Caco-2 (cell line): ENCODE measurements at places on chromosomes 2 and 18. TPM values are rescaled to one million over a fixed set of nuclear protein-coding genes. Genes with fewer than 3 reads are reported as not detected.
A peak's percentile ranks its signal among the peaks of the same experiment; 100 is the strongest.

GRCh38 chr2:109690822-109691541 is 76.8 kb downstream of the SOWAHC start:
- H3K27ac ChIP-seq: peak overlapping the region; percentile 86
- no peaks in the 10 kb centered on the region for H3K27me3 ChIP-seq
- H3K36me3 ChIP-seq: no peaks in the 10 kb centered on the region
- H3K4me1 ChIP-seq: peaks cover 61% of the 10 kb centered on the region
- DNase-seq: peak; percentile 95

DNA sequence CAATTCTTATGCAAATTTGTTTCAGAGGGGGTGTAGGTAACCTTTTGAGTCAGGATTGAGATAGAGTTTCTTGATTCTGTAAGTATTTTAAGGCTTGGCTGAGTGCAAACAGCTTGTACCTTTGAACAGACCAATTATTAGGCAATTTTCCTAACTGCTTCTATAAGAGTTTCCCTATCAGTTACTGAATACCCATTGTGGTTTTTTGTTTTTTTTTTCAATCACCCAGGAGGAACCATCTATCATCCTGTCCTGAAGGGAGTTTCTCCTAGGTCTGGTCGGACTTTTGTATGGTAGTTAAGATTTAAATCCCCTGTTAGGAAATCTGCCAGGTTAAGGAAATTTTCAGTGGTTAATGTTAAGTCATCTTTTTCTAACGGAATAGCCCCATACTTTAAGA is 319.4 kb upstream of the SLC39A10 start:
- no peak for DNase-seq
- no peaks in the 10 kb centered on the region for H3K27me3 ChIP-seq
- H3K36me3 ChIP-seq: no peaks in the 10 kb centered on the region
- H3K4me3 ChIP-seq: no peak overlapping the region

DNA sequence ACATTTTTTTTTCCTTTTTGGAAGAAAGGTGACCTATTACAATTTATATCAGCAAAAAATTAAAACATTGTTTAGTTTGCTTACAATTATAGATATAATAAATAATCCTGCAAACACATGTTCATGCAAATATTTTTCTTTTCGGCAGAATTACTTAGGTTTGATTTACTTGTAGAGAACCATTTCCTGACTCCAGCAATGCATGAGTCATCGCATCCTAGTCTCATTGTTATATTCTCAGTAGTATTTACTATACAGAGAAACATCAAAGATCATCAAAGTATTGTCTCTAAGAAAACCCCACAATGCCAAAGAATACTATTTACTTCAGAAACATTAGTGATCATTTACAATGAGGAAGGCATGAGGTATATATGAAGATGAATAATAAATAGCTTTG is 40.4 kb upstream of the MTIF2 start:
- H3K27ac ChIP-seq: no peak overlapping the region
- H3K27me3 ChIP-seq: no peaks in the 10 kb centered on the region
- no peak overlapping the region for H3K4me3 ChIP-seq
- H3K4me1 ChIP-seq: no peaks in the 10 kb centered on the region
- no peak for DNase-seq

GRCh38 chr2:96912346-96913116 is 42.7 kb upstream of the SEMA4C start:
- no peak for DNase-seq
- H3K4me3 ChIP-seq: no peak overlapping the region
- no peaks in the 10 kb centered on the region for H3K27me3 ChIP-seq
- no peaks in the 10 kb centered on the region for H3K36me3 ChIP-seq

DNA sequence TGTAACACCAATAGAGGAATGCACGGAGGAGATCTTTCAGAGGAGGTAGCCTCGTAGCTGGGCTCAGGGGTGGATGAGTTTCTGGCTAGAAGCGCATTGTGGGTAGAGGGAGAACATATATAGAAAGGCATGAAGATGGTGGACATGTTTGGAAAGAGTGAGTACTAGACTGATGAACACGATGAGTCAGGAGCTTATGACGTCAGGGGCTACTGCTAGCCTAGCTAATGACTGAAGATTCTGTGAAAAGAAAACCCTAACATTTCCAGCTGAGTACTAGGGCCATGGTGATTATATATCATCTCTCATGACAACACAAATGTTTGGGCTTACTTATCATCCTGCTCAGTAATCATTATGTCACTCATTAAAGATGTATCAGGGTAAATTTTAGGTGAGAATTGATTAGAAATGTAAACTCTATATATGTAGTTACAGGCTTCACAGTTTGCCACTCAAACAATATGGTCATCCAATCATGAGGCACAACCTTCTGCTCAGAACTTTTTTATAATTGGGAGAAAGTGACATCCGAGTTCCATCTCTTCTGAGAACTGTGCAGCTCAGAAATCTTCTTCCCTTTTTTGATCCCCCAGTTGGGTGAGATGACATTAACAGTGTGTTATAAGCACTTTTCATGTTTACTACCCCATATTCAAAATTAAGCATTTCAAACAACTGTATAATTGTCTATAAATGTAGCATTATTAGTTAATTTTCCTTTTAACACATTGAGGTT is 22.2 kb upstream of the IL1RN start:
- no peaks in the 10 kb centered on the region for H3K27me3 ChIP-seq
- H3K4me3 ChIP-seq: no peak overlapping the region
- no peaks in the 10 kb centered on the region for H3K36me3 ChIP-seq
- peaks cover 5% of the 10 kb centered on the region for H3K4me1 ChIP-seq

GRCh38 chr2:84719434-84719833 is 161.4 kb downstream of the TRABD2A start:
- H3K27ac ChIP-seq: no peak overlapping the region
- H3K27me3 ChIP-seq: no peaks in the 10 kb centered on the region
- no peak overlapping the region for H3K4me3 ChIP-seq
- H3K4me1 ChIP-seq: no peaks in the 10 kb centered on the region
- H3K36me3 ChIP-seq: no peaks in the 10 kb centered on the region

GRCh38 chr2:18708203-18708715 is 118.9 kb upstream of the NT5C1B start:
- H3K27me3 ChIP-seq: no peaks in the 10 kb centered on the region
- H3K27ac ChIP-seq: no peak overlapping the region
- no peaks in the 10 kb centered on the region for H3K36me3 ChIP-seq
- no peaks in the 10 kb centered on the region for H3K4me1 ChIP-seq
- no peak overlapping the region for H3K4me3 ChIP-seq

DNA sequence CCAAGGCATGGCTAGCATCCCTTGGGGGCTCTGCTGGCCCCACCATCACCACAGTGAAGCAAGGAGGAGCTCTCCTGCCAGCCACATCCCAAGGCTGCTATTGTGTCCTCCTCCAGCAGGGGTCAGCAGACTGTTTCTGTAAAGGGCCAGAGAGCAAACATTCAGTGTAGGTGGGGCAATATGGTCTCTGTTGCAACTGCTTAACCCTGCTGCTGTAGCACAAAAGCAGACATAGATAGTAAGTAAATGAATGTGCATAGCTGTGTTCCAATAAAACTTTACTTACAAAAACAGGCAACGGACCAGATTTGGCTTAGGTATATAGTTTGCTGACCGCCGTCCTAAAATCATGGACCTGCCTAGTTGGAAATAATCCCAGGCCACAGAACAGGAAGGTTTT is 36.4 kb upstream of the ZBTB7C start:
- no peaks in the 10 kb centered on the region for H3K4me1 ChIP-seq
- peak; percentile 71 for DNase-seq
- no peaks in the 10 kb centered on the region for H3K27me3 ChIP-seq
- no peaks in the 10 kb centered on the region for H3K36me3 ChIP-seq
- no peak overlapping the region for H3K4me3 ChIP-seq

GRCh38 chr2:153074207-153074606 is 355.8 kb downstream of the ARL6IP6 start:
- H3K27me3 ChIP-seq: no peaks in the 10 kb centered on the region
- no peak overlapping the region for H3K4me3 ChIP-seq
- H3K27ac ChIP-seq: no peak overlapping the region
- no peaks in the 10 kb centered on the region for H3K4me1 ChIP-seq
- DNase-seq: no peak

Gene AGAP1
- 39.5 and 41.7 TPM in 2 replicates for total RNA-seq

DNA sequence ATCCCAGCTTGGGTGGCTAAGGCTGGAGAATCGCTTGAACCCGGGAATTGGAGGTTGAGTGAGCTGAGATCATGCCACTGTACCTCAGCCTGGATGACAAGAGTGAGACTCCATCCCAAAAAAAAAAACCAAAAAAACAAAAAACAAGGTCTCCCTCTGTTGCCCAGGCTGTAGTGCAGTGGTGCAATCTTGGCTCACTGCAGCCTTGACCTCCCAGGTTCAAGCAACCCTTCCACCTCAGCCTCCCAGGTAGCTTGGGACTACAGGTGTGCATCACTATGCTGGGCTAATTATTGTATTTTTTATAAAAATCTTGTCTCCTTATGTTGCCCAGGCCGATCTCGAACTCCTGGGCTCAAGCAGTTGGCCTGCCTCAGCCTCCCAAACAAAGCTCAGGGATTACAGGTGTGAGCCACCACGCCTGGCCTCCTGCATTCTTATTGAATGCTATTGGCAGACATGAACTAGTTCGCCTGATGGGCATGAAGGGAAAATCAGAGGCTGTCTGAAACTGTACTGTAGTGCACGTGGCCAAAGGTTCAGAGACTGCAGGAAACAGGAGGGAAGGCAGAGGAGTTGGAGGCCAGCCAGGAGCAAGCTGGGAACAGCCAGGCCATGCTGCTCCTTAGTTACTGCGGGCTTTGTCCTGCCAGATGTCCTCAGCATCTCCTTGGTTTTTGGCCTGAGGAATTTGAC is 16.0 kb upstream of the ASXL2 start:
- no peak overlapping the region for H3K4me3 ChIP-seq
- H3K27me3 ChIP-seq: no peaks in the 10 kb centered on the region
- no peaks in the 10 kb centered on the region for H3K36me3 ChIP-seq
- DNase-seq: no peak
- H3K4me1 ChIP-seq: no peaks in the 10 kb centered on the region
- H3K27ac ChIP-seq: no peak overlapping the region

GRCh38 chr2:217756375-217757107 is 246.3 kb downstream of the TNS1 start:
- DNase-seq: peak; percentile 67
- no peak overlapping the region for H3K4me3 ChIP-seq
- H3K27me3 ChIP-seq: 0 out of 2 replicates have a peak, but pooled peaks cover 2% of the 10 kb centered on the region
- no peaks in the 10 kb centered on the region for H3K4me1 ChIP-seq
- no peak overlapping the region for H3K27ac ChIP-seq

DNA sequence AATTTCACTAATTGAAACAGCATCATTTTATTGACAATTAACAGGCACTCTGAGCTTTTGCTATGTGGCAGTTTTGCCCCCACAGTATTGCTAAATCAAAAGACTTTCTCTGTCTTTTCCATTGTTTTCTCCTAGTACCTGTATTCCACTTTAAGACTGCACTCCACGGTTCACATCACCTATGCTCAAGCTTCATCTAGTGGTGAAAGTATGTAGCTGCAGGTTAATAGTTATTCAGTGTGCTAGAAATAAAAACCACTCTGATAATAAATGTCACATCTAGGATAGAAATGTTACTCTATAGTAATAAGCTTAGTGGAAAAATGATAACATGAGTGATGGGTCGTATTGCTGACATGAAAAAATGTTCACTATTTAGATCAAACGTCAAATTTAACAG is 24.6 kb downstream of the ARL6IP6 start:
- H3K27ac ChIP-seq: no peak overlapping the region
- H3K27me3 ChIP-seq: no peaks in the 10 kb centered on the region
- H3K4me3 ChIP-seq: no peak overlapping the region
- DNase-seq: peak; percentile 13
- H3K4me1 ChIP-seq: no peaks in the 10 kb centered on the region

Gene FSHR
- total RNA-seq: 0.41 and 1.0 TPM in 2 replicates

DNA sequence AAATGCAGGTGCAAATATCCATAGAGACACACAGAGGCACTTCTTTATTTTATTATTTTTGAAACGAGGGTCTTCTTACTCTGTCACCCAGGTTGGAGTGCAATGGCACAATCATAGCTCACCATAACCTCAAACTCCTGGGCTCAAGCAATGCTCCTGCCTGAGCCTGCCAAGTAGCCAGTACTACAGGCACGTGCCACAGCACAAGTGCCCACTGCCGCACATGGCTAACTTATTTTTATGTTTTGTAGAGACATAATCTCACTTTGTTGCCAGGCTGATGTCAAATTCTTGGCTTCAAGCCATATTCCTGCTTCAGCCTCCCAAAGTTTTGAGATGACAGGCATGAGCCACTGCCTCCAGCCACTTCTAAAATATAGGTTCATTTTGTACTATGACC is 537.6 kb downstream of the THSD7B start:
- H3K27ac ChIP-seq: no peak overlapping the region
- H3K4me3 ChIP-seq: no peak overlapping the region
- DNase-seq: no peak
- H3K27me3 ChIP-seq: no peaks in the 10 kb centered on the region
- 0 out of 2 replicates have a peak, but pooled peaks cover 9% of the 10 kb centered on the region for H3K4me1 ChIP-seq
- no peaks in the 10 kb centered on the region for H3K36me3 ChIP-seq

DNA sequence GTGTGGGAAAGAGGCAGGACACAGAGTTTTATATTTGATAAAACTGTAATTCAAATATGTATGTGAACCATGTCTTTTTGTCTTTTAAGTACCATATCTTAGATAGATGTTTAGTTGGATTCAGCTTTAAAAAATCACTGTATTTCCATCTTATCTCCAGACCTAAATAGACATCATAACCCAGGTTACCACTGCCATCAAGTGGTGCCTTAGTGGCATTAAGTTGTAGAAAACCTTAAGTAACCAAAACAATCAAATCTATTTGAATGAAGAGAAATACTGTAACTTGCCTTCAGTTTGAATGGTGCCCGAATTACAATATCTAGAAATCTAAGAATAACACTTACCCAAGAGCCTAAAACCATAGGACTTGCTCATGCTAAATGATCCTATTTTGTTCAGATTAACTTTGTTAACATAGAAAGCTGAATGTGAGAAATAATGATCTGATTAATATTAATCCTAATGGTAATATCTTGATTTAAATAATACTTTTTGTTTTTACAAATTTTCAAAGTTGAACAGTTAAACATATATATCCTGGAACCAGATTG is 92.5 kb upstream of the MAP2 start:
- no peak overlapping the region for H3K27ac ChIP-seq
- H3K27me3 ChIP-seq: no peaks in the 10 kb centered on the region
- no peaks in the 10 kb centered on the region for H3K36me3 ChIP-seq
- no peak for DNase-seq

Gene CRYGC
- not detected in 2 replicates for total RNA-seq

- H3K36me3 ChIP-seq: no peaks in the 10 kb centered on the region
- no peak for DNase-seq
Measured at GRCh38 chr2:238634701-238635357, 208.1 kb downstream of the ASB1 start.

- no peak for DNase-seq
- H3K4me1 ChIP-seq: no peaks in the 10 kb centered on the region
- no peak overlapping the region for H3K27ac ChIP-seq
- H3K36me3 ChIP-seq: peaks cover 5% of the 10 kb centered on the region
- H3K27me3 ChIP-seq: no peaks in the 10 kb centered on the region
- H3K4me3 ChIP-seq: no peak overlapping the region
Measured at GRCh38 chr2:216159144-216159543, 50.0 kb downstream of the XRCC5 start.
